ENCODE measurements at places on chromosomes 5 and 9.

DNA sequence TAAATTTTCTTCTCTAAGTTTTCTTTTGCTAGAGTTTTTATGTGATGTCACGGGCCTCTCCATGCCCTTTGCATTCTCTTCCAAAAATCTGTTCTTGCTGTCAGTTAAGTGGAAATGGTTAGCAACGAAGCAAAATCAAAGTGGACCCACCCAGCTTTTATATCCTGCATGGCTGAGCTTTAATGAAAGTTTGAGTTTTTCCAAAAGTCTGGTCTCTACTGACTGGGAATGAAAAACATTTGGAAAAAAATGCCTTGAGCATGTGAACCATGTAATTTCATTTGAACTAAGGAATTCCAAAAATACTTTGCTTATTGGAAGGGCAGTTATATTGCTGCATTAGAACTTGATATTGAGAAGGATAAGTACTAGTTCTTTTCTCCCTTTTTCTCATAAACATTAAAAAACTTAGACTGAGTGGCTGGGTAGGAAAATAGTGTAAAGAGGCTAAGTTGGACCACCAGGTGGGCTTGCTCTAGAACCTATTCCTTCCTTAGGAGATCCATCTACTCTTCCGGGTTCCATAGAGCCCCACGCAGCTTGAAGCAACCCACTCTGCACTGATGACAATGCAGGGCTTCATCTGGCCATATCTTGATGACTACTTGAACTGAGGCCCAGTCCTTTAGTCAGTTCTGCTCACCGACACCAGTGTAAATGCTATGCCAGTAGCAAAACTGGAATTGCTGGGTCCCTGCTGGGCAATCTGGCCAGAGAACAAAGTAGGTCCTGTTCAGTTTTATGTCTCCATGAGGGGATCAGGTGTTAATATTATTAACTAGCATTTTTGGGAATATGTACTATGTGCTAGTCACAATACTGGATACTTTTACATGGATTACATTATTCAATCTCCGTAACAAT, 17.4 kb upstream of the RIC1 start:
- no peak for DNase-seq

DNA sequence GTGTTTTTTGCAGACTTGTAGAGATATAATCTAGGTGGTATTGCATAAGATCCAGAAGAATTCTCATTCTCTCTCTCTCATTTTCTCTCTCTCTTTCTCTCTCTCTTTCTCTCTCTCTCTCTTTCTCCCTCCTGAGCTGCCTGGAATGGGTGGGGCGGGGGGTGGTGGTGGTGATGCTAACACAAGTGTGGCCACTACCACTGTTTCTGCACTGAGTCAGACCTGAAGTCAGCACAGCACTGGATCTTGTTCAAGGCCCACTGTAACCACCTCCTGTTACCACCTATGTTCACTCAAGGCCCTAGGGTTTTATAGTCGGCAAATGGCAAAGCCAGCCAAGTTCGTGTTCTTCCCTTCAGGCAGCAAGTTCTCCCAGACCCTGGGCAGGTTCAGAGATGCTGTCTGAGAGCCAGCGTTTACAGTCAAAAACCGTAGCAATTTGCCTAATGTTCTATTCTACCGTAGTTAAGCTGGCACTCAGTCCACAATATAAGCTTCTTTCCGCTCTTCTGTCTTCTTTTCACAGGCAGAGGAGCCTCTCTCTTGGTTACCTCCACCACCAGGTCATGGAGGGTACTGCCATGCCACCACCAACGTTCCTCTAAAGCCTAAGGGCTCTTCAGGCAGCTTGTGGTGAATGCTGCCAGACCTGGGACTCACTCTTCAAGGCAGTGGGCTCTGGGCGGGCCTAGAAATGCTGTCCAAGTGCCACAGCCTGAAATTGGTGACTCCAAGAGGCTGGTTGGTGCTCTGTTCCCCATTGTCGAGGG, 235.7 kb upstream of the PRR16 start:
- no peak for DNase-seq

- DNase-seq: peak; percentile 80
Observed at GRCh38 chr5:120252839-120253238, 211.3 kb upstream of the PRR16 start.

DNA sequence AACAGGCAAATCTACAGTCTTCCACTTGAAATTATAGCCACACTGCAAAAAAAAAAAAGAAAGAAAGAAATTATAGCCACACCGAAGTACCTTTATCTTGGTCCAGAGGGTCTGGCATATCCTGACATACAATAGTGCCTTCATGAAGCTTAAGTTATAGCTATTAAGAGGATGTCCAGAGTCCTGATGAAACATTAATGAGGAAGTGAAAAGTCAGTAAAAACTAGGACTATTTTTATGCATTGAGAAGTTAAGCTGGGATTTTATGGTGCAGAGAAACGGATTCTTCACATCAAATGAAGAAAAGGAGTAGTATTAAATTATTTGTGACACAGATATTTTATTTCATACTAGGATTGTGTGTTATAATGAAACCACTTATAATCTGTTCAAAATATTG, 123.9 kb downstream of the SV2C start:
- DNase-seq: no peak

GRCh38 chr5:156893517-156893916, 43.4 kb downstream of the PPP1R2B start:
- no peak for DNase-seq

- DNase-seq: no peak
Observed at GRCh38 chr9:92634712-92635605, 35.0 kb downstream of the IPPK start.

GRCh38 chr5:180823346-180823745, 20.7 kb upstream of the MGAT1 start:
- no peak for DNase-seq

GRCh38 chr9:120730654-120731514, 16.6 kb upstream of the MEGF9 start:
- DNase-seq: no peak

DNA sequence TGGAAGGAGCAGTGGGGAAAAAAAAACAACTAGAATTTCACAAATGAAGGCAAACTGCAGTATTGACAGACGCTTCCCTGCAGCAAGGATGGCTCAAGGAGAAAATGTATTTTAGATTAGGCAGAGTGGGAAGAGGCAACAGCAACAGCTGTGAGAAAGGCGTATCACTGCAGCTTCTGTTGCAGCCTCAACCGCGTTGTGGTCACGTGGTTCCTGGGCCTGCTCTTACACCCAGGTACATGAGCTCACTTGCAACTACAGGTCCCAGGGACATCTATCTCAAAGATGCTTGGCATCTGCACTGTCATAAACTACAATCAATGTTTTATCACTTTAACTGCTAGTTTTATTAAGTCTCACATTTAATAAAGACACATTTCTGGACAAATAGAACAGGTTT, 36.0 kb upstream of the GOLM1 start:
- DNase-seq: no peak

DNA sequence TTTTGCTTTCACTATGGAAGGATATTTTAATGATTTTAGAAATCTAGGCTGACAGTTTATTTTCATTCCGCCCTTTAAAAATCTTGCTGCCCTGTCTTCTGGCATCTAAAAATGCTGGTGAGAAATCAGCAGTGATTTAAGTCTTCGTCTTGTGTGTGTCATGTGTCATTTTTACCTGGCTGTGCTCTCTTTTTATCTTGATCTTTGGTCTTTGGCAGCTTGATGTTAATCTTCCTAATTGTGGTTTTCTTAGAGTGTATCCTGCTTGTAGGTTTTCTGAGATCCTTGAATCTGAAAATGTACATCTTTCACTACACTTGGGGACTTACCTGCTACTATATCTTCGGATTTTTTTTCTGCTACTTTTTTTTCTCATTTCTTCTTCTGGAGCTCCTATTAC, 11.9 kb upstream of the LPCAT1 start:
- DNase-seq: no peak

DNA sequence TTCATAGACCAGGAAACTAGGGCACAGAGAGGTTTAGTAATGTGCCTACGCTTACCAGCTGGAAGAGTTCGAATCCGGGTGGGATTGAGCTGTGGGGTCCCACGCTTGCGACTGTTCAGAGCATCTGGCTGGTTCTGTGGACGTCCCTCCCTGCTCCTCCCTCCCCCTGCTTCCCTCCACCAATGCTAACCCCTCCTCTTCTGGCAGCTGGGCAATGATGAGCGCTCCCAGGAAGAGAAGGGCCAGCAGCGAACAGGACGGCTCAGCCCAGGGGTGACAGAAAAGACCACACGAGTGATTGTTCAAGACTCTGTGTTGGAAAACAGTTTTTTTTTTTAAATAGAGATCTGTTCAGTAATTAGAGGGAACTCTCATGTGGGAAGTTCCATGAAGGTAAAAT, 6.9 kb downstream of the FAM163B start:
- DNase-seq: peak; percentile 26

- no peak for DNase-seq
Observed at GRCh38 chr5:10469253-10470050, 27.8 kb downstream of the ROPN1L start.

GRCh38 chr5:138263581-138263980, 10.8 kb downstream of the GFRA3 start:
- DNase-seq: no peak

- DNase-seq: no peak
Observed at GRCh38 chr9:93170571-93170970, 13.4 kb upstream of the WNK2 start.

DNA sequence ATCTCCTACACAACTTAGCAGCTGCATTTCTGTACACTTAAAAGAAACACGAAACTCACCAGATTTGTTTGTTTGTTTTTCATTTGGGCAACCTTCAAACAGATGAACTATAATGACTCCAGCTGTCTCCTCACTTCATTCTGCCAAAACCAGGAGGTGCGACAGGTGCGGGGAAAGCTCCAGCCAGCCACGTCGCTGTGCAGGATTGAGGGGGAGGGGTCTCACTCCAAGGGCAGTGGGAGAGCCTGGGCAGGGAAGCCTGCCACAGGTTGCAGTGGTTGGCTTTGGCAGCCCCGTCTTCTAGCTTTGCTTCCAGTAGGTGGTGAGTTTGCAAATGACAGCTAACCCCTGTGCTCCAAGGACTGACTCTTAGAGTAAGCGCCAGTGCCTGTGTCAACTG, 215.8 kb downstream of the CEMIP2 start:
- DNase-seq: no peak

DNA sequence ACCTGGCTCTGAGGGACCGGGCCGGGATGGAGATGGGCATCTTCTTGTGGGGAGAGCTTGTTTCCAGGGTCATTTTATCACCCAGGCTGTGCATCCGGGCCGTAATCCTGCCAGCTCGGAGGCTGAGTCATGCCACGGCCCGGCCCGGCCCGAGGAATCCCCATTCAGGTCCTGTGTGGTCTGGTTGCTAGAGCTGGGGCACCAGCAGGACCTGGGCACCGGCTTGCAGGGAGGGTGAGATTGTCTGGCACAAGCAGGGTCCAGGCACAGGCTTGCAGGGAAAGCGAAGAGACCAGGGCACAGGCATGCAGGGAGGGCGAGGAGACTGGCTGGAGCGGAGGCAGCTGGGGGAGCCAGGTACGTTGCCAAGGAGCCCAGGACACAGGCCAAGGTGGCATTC, 106.8 kb downstream of the RXRA start:
- no peak for DNase-seq

GRCh38 chr5:169942181-169942580, 38.1 kb downstream of the INSYN2B start:
- DNase-seq: no peak

GRCh38 chr9:99809586-99810319, 11.9 kb upstream of the NR4A3 start:
- no peak for DNase-seq

DNA sequence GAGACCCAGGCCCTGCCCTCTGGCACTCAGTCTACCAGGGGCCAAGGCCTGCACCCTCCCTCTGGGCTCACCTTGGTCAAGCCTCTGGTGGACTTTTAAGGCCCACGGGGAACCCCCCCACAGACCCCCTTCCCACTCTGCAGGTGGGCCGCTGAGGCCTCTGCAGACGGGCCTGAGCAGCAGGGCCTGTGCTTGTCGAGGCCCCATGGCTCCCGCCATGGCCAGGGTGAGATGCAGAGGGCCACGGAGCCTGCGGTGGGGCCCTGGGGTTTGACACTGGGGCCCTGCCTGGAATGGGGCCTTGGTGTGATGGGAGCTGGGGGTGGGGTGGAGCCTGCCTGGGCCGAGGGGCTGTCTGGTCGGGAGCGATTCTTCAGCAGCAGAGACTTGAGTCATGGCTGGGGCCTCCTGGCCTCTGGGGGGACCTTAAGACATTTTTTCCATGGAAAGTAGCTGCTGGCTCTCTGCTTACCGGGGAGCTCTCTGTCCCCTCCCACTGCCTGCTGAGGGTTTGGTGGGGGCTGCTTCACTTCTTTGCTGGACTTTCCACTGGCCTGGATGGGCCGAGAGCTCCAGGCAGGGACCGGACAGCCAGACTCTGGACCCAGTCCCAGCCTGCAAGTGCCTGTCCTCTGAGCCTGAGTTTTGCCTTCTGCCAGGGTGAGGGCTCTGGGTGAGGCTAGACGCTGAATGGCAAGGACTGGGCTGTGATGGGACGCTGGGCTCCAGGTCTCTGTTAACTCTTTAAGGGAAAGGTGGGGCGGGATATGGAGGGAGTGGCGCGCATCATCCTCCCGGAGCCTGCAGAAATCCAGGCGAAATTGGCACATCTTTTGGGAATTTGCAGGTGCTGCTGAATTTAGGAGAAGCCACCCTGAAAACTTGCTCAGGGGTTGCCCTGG, 132.2 kb downstream of the RXRA start:
- DNase-seq: no peak

Data from SHP77 treated with DMSO at 0.1 percent for 48 hours (cell line).